ENCODE measurements at places on chromosomes 6 and 20.

DNA sequence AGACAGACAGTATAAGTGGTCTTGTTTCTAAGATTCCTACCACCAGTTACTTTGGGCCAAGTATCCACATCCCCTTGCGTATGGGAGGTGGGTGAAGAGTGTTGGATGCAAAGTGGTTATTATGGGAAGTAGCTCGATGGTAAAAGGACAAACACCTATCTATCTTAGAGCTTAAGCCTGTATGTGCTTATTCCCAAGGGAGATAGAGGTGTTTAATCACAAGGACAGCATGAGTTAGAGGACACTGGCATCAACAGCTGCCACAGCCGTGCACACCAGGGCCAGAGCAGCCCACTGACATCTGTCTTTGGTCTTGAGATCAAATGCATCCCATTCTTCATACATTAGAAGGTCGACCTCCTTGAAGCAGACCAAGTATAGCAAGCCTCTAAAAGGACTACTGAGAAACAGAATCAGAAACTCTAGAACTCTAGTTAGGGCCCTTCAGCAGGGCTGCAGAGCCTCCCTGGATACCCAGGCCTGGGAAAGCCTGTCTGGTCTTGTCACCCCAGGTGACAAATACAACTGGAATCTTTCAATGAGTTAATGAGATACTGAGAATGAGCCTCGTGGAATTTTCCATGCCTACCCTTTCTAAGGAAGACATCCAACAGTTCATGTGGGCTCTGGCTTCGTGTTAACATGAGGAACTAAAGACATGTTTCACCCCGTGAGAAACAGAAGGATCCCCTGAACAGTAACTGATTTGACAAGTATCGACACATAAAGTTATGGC is 28.7 kb downstream of the TXNDC5 start:
- DNase-seq: no peak

GRCh38 chr20:14049111-14049510 is 53.8 kb downstream of the MACROD2 start:
- no peak for DNase-seq

GRCh38 chr20:3430376-3431069 is 23.1 kb upstream of the DNAAF9 start:
- DNase-seq: no peak

DNA sequence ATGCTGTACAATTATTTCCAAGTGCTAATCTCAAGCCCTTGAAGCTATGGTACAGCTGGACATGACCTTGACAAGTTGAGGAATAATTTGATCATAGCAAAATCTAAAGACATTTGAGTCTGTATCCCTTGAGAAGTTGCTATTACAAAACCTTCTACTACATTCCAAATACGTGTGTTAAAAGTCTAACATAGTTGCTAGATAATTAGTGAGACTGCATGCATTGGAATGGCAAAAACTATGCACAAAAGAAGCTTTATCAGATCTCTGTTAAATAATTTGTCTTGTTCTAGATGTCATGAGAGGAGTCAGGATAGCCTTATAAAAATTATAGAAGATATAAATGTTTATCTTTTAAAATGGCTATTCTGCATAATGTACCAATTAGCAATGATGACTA is 127.8 kb downstream of the GJA1 start:
- no peak for DNase-seq

GRCh38 chr6:125793280-125793679 is 2.5 kb downstream of the NCOA7 start:
- DNase-seq: no peak

- no peak for DNase-seq
These were observed 227.9 kb downstream of the BCAS1 start for GRCh38 chr20:53842301-53843099.

- DNase-seq: no peak
These were observed 77.9 kb upstream of the CITED2 start for GRCh38 chr6:139452148-139452876.

DNA sequence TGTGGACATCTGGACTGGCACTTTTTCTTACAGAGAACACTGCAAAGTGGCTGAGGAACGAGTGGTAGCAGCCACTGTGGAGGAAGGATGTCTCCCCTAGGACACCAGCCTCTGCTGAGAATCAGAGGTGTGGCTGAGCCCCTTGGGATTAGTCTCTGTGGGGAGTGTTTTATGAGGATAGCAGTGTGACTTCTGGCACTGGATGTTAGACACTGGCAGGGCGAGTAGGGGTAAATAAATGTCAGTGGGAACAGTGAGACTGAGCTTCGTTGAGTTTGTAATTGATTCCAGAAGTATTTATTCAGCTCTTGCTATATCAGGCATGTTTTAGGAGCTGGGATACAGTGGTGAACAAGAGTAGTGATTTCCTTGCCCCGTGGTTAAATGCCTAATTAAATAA is 124.0 kb downstream of the JARID2 start:
- no peak for DNase-seq

- no peak for DNase-seq
These were observed 237.8 kb downstream of the LY86 start for GRCh38 chr6:6826095-6826901.

- DNase-seq: no peak
These were observed 2.6 kb downstream of the SIM1 start for GRCh38 chr6:100461917-100462705.

DNA sequence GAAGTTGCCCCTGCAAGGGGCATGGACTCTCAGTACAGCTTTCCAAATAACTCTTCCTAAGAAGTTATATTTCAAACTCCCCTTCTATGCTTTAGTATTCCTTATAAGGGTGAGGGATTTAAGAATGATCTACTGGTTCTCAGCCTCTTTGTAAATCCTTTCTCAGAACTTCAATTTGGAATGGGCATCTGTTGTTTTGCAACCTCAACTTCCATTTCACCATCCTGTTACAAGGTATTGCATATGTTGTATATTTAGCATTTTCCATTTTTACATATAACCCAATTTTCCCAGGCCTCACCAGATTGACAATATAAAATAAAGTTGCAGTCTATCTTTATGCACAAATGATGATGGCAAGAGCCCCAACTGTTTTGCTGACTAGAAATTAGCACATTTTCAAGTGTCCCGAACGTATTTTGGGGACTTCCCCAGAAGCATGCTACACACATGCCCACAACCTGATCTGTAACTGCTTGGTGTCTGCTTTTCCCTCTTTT is 154.9 kb upstream of the CARMIL1 start:
- DNase-seq: no peak

DNA sequence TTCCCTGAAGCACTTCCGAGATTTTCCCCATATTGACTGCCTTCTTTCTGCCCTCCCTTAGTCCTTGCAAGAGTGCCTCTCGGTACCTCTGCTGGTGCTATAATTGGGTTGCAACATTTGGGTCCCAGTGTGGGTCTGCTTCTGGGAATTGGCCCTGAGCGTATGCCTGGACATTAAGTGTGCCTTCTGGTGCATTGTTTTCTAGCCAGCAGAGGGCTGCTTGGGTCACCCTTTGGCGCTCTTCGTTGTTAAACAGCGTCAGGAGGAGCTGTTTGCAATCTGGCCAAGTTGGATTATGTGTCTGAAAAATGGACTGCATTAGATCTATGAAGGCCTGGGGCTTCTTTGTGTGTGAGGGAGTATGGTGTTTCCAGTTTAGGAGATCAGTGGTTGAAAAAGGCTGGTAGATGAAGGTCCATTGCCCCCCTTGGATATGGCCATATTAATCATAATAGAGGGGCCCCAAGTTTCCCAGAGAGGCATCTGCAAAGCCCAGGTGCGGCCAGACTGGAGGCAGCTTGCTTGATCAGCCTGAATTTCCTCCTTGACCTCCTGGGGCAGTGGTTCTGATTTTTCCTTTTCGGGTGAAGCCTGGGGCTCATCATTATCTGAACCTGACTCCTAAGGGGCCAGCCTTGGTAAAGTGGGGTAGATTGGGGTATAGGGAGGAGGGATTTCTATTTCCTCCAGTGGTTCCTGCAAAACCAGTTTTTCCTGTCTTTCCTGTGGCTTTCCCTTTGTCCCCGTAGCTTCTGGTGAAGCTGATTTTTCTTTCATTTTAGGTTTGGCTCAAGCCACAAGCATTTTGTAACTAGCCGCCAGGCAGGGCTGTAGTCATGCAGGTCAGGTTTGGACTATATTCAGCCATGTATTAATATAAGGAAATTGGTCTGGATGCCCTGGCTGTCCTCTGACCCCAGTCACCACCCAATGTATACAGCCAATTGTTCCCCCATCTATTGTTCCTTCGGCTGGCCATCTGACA is 85.4 kb upstream of the GPR6 start:
- DNase-seq: no peak

DNA sequence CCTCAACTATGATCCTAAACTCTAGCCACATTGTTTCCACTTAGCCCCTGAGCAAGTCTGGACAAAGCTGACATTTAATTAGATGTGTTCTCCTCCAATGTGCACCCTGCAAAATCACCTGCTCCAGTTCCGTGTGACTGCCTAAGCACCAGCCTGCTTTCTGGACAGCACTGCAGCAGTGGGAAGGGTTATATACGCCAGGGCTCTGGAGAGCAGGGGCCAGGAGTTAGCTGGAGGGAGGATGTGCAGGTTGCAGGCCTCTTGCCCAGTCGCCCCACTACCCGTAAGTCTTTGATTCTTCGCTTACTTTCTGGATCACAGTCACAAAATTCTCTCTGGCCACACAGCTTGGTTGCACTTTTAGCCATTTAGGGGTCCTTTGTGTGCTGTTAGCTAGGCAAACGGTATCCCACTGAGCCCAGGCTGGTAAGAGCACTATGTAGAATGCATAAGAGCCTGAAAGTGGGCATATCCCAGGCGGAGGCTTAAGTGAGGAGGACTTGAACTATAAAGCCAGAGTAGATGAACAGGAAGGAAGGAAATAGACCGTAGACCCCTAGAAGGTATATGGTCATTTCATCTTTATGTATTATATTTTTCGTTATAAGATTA is 10.7 kb upstream of the PLEKHG1 start:
- DNase-seq: no peak

GRCh38 chr6:142721215-142721920 is 223.6 kb downstream of the HIVEP2 start:
- DNase-seq: no peak

DNA sequence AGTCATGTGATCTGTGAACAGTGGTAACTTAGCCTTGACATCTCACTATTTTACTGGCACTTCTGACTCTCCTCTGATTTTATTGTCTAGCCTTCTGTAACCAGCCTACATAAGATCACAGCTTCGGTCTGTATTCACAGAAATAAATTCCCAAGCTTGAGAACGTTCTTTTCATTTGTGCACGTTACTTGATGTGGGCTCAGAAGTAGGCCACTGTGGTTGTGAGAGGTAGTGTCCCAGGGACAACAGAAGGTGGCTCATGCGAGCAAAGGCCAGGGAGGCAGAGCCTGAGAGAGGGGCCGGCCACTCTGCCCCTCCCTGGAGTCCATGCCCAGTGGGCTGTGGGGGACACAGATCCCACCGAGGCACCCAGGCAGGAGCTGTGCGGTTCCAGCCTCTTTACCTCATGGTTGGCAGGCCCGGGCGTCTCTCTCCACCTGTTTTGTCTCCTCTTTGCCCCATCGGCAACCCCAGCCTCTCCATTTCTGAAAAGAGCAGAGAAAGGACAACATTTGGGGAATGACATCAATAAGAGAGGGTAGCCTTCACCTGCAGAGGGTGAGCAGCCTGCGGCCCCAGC is 207.5 kb upstream of the CST7 start:
- no peak for DNase-seq

DNA sequence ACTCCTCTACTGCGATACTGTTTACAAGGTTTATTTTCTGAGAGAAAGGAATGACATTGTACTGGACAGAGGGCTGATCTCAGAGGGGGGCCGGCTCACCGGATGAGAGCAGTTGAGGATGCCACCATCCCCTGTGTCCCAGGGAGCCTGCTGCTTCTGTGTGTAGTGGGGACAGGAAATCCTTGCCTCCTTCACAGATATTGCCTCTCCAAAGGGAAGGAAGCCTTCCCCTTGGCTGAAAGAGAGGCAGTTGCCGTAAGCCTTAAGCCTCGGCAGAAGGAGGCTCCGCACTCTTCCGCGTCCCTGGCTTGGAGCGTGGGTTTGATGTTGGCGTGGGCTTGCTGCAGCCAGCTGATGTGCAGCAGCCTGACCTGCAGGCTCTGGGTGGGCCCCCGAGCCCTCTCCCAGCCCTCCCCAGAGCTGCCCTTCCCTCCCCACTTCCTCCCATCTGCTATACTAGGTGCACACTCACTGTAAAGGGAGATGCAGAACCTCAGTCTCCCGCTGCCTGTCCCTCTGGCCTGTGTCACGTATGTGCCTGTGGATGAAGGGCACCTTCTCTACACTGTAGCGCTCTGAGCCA is 45.7 kb upstream of the RPS6KA2 start:
- DNase-seq: no peak

- DNase-seq: no peak
These were observed 662 bp upstream of the CCR6 start for GRCh38 chr6:167122041-167122826.

DNA sequence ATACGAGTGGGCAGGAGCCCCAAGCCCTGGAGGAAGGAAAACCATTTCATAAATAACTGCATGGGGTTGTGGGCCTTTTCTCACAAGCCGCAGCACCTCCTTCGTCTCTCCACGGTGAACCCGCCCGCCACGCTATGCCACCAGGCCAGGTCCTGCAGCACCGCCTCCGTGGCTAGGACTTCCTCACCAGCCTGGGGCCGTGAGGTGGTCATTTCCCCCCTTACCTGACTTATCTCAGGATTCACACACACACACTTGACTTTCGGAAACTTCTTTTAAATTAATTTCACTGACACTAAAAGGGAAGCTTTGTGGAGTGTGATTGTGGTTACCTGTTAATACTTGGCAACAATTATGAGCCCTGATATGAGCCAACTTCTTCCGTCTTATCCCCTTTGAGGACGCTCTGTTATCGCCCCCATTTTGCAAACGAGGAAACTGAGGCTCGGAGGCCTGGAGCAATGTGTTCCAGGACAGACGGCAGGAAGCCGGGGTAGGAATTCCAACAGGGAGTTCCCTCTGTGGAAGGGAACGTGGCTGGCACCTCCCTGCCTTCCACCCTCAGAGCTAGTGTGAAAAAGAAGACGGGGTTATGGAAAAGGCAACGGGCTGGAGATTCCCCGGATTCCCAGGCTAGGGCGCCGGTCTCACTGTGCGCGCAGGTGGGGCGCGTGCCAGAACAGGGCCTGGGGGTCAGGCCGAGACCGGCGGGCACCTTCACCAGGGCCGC is 817 bp upstream of the SLCO4A1 start:
- no peak for DNase-seq

DNA sequence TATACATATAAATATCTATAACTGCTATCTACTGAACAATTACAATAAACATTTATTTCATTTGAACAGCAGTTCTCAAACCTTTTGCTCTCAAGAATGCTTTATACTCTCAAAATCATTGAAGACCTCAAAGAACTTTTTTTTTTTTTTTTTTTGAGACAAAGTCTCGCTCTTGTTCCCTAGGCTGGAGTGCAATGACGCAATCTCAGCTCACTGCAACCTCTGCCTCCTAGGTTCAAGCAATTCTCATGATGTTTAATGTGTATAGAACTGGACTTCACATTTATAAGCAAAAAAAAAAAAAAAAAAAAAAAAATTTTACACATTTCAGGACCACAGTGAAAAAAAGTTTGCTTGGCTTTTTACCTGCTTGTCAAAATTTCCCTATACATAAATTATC is 11.7 kb downstream of the UBE2V1 start:
- no peak for DNase-seq

DNA sequence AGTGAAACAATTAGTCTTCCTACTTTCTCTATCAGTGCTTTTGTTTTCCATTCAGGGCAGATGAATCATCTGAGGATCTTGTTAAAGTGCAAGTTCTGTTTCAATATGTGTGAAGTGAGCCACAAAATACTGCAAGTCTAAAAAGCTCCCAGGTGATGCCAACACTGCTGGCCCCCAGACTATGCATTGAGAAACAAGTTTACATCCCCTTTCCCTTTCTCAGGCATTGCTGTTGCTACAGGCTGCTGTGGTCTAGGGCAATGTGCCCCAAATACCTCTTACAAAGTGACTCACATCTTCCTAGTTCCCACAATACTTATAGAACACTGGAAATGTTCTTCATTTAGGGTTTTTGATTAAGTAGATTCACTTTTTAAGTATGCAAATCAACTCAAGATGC is 31.8 kb downstream of the ABRACL start:
- no peak for DNase-seq
